Right kidney (tissue), 9 donors: ENCODE measurements at places on chromosomes 1 and 21.

DNA sequence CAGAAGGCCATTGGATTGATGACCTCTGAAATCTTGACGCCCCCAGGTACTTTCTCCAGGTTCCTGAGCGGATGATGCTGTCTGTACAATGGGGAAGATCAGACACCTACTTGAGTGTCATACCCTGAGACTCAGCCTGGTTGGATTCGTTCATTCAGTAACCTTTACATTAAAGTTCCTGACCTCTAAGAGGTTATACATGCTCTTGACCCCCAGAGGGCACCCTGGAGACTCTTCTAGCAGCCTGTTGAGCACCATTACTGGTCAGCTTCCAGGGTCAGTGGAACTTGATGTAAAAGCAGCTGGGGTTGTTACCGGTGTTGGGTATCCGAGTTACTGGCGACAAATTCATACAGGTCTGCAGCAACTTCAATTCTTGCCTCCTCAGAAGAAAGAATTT, 114.3 kb upstream of the ZNF678 start:
- DNase-seq: no peak

DNA sequence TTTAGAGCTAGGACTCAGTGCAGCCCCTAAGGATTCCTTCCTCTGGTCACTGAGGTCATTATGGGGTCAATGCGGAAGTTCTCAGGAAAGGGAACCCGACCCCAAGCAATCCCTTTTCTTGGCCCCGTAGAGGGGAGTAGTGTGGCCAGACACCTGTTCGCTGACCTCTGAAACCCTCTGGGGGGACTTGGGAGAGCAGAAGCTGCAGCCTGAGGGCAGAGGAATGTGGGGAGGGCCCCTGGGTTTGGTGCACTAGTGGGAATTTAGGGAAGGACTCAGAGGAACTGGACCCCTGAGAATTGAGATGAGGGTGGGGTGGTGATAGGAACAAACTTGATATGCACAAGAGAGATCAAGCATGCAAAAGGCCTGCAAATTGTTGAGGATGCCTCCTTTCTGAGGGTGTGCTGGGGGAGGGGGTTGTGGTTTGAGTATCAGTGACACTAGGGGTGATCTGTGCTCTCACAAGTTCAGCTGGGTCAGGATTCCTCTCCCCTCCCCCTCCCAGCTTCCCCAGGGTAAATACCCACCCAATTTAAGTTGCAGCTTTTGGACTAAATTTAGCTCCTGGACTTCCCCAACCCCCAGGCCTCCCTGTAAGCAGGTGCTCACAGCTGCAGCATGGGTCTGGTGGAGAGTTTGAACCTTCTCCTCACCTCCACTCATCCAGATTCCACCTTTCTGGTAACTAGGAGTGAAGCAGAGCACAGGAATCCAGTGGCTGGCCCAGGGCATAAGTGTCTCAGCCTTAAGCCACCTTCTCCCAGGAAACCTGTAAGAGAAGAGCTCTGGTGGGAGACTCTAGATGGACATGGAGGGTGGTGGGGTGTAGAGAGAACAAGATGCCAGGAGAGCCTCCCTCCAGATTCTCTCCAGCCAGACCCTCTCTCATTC, 13.5 kb downstream of the ADAMTSL4 start:
- no peak for DNase-seq

- DNase-seq: no peak
Observed at GRCh38 chr1:24094554-24094953, 17.4 kb downstream of the MYOM3 start.

DNA sequence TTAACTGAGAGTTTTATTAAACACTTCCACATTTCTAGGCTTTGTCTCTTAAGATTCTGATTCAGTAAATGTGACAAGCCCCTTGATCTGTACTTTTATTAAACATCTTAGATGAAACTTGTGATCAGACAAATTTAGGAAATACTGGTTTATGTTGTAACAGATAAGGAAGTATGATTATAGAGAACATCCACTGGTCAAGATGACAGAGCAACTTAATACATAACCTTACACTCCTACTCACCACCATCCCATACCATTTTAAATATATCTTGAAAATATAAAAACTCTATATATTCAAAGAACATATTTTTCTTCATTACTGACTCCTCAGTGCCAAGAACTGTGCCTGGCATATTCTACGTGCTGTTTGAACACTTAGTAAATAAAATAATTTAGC, 217.5 kb downstream of the LRRC40 start:
- DNase-seq: no peak

GRCh38 chr21:41726970-41727783, 39.7 kb downstream of the RIPK4 start:
- DNase-seq: no peak

DNA sequence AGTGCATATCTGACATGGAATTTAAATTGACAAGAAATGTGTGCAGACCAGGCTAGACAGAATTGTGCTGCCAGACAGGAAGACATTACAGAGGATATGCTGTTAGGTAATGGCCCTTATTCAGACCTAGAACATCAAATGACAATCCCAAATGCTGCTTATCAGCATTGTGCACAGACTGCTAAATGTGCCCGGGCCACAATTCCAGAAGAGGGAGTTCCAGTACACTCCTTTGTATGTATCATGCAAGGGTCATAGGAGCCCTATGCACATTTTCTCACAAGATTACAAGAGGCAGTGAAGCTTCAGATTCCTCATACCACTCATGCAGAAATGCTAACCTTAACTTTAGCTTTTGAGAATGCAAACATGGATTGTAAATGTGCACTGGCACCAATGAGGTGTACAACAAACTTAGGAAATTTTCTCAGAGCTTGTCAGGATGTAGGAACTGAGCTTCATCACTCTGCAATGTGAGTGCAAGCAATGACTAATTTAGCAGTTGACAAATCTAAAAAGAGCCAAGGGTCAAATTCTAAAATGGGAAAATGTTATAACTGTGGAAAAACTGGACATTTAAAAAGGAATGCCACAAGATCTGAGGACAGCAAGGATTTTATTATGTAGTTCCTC, 273.5 kb downstream of the COL11A1 start:
- DNase-seq: no peak

- no peak for DNase-seq
Observed at GRCh38 chr1:38940339-38941047, 1.1 kb downstream of the RHBDL2 start.

DNA sequence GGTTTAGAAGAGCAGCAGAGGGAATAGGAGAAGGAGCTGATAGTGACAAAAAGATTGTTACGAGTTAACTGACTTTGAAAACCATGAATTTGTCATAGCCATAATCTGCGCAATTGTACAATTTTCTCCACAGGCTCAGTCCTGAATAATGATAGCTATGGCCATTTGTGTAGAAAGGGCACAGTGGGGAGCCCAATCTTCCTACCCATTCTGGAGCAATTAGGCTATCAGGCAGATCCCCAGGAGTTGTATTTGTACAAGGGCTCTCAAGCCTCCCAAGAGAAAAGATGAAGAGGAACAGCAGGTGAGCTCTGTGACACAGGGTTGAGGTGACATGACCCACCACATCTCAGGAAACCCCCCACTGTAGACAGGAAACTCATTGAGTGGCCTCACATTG, 42.1 kb upstream of the SAMD13 start:
- no peak for DNase-seq

GRCh38 chr1:113534130-113534817, 144.0 kb downstream of the MAGI3 start:
- no peak for DNase-seq

DNA sequence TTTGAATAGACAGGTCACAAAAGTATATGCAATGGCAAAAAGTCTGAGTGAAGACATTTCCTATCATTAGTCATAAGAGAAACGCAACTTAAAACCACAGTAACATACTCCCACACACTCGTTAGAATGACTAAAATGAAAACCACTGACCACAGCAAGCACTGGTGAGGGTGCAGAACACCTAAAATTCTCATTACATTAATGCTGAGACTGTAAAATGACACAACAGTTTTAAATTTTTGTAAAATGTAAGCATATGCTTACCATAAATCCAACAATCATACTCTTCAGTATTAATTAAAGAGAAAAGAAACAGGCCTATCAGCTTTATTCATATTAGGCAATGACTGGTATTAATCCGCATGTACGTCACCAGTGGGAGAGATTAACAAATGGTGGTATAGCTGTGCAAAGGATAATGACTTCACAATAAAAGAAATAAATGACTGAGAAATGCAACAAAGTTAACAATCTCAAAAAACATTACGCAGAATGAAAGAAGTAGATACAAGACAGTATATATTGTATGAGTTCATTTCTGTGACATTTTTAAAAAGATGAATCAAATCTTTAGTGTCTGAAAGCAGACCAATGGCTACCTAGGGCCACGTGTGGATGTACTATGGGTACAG, 253.5 kb downstream of the AKT3 start:
- DNase-seq: no peak

GRCh38 chr1:232226197-232226712, 403.7 kb downstream of the SIPA1L2 start:
- peak; percentile 11 for DNase-seq

DNA sequence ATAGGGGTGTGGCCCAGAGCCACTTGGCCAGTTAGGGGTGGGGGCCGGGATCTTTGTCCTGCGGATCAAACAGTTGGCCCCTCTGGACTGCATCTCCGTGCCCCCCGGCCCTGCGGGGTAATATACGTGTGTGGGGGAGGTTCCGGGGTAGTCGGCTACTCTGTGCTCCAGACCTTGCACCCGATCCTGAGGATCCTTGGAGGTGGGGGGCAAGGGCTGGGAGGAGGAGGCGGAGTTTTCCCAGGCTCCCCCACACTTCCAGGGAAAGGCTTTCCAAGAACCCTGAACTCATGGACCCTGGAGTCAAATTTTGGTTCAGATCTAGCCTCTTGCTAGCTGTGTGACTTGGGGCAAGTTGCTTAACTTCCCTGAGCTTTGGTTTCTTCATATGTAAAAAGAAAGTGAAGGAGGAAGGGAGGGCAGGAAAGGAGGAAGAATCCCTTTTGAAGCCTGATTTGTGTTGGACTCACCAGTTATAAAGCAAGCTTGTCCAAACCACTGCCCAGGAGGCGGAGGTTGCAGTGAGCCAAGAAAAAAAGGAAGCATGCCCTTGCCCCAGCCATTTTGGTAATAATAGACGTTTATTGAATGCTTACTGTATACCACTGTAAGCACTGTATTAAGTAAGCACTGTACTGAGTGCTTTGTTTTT, 686 bp downstream of the MIIP start:
- DNase-seq: no peak
